Ovary (tissue), 10 donors: ENCODE measurements at places on chromosomes 7 and 10.

DNA sequence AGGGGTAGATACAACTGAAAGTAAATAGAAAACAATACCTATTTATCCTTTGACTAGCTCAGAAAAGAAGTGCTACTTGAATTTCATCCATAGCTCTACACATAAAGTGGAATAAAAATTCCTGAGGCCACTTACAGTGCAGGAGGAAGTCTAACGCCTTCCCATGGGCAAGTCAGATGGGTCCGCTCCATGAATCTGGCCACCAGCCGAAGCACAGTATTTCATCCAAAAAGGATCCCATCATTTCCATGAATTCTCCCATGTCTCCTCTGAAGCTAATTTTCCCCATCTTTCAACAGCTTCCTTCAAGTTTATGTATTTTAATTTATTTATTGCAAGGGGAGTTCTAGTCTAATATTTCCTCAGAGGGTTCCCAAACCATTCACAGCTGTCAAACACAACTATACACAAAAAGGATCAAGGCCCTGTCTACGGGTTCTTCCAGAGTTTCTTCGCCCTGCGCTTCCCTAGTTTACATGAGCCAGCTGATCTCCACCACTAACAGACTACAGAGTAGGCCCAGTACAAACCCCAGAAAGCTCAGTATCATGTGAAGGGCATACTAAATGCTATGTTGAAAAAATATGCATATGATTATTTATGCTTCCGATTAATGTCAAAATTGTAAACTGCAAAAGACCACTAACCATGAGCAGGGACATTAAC lies 184.7 kb downstream of the DOCK4 start:
- no peak for DNase-seq

DNA sequence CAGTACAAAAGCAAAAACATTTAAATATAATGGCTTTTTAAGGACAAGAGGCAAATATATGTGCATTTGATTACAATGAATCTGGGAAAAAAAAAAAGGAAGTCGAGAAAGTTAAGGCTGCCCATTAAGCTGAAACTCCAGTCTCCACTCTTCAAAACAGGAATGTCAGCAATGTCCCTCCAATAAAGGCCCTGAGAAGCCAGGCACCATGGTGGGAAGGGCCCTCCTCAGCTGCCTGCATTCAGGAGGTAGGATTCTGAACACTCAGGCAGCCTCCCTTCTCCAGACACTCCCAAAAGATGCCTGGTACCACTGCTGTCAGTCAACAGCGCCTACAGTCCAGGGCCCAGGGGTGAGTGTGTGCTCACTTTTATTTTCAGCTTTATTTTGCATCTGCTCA lies 121.3 kb upstream of the MGMT start:
- DNase-seq, result no peak

DNA sequence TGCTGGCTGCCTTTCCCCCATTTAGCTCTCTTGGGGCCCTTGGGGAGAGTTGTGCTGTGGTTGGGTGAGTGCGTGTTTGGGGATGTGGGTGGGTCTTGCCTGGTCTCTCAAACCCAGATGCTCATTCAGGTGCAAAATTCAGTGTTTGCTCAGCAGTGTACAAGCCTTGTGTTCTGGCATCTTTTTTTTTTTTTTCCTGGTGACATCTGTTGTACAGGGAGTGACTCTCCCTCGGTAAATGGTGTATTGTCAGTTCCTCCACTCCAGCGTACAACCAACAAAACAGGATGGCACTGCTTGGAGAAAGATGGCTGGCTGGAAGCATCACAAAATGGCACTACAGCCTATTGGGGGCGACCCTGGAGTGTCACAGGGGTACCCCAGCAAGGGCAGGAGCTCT lies 75.5 kb downstream of the LRMDA start:
- no peak for DNase-seq

DNA sequence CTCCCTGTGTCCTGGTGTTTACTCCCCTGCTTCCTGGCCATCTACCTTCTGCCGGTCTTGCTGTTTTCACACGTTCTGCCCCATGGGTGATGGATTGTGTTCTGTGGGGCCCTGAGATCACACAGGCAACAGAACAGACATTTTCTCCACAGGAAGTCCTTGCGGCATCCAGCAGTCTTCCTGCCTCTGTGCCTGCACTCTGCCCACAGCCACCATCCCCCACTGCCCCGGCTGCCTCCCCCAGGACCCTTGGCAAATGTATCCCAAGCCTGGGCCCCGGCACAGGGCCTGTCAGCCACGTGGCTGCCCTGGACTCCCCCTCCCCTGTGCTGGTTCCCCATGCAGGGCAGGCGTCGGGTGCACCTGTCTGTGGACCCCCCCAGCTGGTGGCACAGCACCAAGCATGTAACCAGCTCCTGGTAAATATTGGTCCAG lies 184.2 kb downstream of the WDR37 start:
- no peak for DNase-seq

DNA sequence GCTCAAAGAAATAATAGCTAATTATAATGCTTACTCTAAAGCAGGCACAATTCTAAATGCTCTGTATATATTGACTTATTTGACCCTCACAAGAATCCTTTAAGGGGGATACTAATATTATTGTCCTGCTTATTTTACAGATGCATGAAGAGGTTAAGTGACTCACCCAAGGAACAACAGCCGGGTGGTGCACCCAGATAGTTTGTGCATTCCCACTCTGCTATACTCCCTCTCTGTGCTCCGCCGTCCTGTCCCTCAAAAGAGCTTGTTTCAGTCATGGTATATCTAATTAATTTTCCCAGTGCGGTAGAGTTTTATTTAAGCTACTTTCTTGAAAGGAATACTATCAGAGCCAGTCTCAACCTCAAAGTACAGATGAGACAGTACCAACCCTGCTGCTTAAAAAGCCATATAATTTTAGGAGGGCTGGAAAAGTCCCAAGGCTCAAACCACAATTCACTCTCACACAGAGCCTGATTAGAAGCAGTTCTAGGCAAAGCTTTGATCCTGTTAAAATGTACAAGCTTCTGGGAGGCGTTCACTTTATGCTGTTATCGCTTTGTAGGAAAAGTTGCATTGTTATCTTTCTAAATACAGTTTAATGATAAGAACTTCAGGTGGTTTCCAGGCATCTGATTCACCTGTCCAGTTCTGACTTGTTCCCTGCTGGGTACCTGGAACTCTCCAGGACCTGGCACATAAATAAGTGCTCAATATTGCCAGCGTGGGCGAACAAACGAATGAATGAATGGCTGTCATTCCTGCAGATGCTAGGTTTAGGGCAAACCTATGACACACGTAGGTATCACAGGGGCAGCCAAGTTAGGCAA lies 261.5 kb upstream of the KLF14 start:
- DNase-seq, result no peak

DNA sequence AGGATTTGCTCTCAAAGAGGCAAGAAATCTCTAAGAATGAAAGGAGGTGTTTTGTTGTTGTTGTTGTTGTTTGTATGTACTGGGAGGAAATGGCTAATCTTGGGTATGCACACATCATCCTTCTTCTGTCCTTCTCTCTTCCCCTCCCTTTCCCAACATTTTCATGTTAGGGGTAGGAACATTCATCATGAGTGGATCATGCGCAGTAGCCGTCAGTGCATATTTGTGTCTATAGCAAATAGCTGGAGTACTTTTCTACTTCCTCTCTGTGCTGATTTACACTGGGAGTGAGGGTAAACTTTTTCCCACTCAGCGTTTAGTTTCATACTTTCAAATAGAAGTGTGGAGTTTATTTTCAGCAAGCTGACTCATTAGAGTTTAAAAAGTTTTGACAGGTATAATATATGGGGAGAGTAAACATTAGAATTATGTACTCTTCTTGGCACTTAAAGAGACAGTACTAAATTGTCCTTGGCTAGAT lies 80.5 kb upstream of the PRKG1 start:
- peak; percentile 39 for DNase-seq

GRCh38 chr7:113338071-113338696 lies 219.8 kb upstream of the SMIM30 start:
- DNase-seq, result no peak

DNA sequence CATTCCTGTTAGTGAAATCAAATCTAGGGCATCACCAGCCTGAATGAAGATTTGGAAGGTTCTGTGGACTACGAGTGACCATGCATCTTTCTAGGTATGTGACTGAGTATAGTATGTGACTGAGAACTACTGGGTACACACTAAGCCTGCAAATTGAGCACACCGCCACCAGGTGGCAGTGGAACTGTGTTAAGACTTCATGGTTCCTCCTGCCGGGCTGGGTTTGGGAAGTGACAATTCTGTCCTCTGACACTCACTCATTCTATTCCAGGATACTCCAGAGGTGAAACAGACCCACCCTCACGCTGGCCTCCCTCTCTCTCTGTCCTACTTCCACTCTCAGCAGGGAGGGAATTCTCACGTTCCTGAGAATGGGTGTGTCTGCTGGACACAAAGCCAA lies 84.0 kb upstream of the TMEM248 start:
- DNase-seq, result no peak

DNA sequence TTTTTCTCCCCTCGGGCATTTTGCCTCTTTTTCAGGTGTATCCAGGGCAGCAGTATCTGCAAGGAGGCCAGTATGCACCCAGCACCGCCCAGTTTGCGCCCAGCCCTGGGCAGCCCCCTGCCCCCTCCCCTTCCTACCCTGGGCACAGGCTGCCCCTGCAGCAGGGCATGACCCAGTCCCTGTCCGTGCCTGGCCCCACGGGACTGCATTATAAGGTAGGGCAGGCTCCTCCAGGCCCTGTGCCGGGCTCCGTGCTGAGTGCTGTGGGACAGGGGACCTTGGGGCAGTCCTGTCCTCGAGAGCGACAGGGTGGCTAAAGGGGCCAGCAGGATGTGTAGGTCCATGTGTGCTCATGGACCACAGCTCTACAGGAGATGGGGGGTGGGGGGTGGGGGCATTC lies 10.6 kb downstream of the ZMIZ2 start:
- no peak for DNase-seq

GRCh38 chr10:95242581-95243317 lies 48.1 kb downstream of the PDLIM1 start:
- no peak for DNase-seq

- DNase-seq, result no peak
Observed at GRCh38 chr7:1358376-1359050, 100.8 kb downstream of the MICALL2 start.

- no peak for DNase-seq
Observed at GRCh38 chr7:22758576-22758975, 31.6 kb downstream of the IL6 start.

- no peak for DNase-seq
Observed at GRCh38 chr10:130739016-130739756, 572.3 kb downstream of the TCERG1L start.

DNA sequence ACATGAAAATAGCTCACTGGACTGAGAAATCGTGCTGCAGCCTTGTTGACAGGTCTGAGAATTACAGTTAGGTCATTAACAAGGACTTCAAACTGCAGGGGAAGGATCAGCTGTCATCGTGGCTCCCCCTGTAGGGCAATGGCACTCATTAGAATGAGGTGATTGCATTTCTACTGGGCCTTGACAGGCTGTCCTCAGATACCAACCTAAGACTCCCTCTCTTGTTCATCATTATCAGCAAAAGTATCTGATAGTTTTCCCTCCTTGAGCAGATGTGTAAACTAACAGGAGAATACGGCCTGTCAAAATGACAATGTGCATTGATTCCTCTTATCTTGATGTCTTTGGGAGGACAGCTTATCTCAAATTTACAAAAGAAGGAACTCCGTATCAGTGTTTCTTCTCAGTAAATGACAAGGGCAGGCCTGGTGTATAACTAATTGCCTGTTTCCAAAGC lies 648.5 kb upstream of the LRRN3 start:
- DNase-seq, result no peak

GRCh38 chr10:47450442-47450841 lies 33.5 kb downstream of the ANXA8 start:
- DNase-seq, result no peak

DNA sequence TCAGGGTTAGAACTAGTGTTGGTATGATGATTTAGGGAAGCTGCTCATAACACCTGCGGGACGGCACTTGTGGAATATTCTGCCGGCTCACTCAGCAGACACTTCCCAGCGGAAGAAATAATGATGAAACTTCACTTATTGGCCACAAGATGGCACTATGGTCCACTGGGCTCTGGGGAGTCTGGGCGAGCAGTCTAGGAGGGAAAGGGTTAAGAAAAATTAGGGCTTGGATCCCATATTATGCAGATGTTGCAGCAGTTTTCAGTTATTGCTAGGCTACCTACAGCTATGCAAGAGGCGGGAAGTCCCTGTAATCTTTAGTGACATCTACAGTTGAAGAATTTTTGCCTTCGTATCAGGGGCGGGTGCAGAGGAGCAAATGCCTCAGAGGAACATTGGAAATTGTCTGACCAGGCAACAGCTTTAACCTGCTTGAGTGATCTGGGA lies 238.7 kb upstream of the PRSS58 start:
- no peak for DNase-seq

- peak; percentile 66 for DNase-seq
Observed at GRCh38 chr10:69901628-69902505, 100.2 kb downstream of the COL13A1 start.

DNA sequence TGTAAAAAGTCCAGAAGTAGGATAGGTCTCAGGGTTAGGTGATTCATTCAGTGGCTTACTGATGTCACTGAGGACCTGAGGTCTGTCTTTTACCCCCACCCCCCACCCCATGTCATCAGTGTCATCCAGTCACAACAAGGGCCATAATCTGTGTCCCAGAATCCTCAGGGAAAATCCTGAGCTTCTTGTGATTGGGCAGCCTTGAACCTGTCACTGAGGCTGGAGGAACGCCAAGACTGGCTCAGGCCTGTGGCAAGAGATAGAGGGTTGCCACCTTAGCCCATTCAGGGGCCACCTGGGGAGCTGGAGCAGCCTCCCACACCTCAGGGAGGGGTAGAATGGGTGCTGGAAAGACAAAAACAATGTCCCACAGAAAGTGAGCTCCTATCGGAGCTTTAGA lies 29.7 kb downstream of the NUB1 start:
- no peak for DNase-seq

DNA sequence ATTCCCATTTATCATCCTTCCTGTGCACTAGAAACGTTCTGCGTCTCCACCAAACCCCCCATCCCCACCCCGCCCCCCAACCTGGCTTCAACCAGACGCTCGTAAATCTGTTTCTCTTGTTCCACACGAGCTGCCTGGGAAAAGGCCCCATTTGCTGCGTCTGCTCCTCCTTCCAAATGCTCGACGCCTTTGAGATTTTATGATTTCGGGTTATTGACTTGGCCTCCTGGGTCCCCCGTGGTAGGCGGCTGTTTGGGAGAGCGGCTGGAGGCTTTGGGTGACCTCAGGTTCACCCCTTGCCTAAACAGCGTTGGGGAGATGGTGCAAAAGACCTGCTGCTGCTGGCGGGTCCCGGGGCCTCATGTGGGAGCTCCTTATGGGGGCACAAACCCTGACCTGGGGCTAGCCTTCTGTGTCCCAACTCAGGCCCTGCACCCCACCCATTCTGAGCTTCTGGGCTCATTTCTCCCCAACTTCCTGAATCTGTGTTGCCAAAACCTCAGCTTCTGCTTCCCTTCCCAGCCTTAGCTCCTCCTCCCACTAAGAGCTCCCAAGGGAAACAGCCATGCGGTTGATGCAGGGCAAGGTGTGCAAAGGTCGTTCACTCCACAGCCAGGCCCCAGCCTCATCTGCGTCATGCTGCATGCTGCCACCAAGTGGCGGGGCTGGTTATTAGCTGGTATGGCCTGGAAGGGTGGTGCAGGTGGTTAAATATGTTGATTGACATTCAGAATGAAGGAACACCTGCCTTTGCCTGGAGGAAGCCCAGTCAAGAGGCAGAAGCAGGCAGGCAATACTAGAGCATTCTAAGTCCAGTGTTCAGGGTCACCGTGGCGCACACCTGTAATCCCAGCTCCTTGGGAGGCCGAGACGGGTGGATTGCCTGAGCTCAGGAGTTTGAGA lies 49.1 kb upstream of the ELN start:
- DNase-seq, result peak; percentile 35

- no peak for DNase-seq
Observed at GRCh38 chr10:46097576-46098317, 51.7 kb upstream of the MSMB start.
